Lower leg skin (tissue), 4 donors: ENCODE measurements at places on chromosomes 11 and 22.

DNA sequence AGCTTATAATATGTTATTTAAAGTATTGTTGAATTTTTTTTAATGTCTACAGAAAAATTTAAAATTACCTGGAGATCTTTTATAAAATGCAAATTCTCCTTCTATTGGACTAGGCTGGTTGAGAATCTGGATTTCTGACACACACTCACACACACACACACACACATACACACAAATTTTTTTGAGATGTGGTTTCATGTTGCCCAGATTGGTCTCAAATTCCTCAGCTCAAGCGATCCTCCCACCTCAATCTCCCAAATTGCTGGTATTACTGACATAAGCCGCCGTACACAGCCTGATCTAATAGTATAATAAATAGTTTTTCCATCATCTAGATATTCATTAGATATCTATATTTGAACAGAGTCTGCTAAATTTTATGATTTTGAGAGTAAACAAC is 4.5 kb upstream of the RFPL1 start:
- no peak for DNase-seq

- no peak for DNase-seq
Measured at GRCh38 chr11:66494935-66495334, 14.7 kb downstream of the DPP3 start.

GRCh38 chr11:831118-831864 is 1.5 kb upstream of the CD151 start:
- DNase-seq = no peak

DNA sequence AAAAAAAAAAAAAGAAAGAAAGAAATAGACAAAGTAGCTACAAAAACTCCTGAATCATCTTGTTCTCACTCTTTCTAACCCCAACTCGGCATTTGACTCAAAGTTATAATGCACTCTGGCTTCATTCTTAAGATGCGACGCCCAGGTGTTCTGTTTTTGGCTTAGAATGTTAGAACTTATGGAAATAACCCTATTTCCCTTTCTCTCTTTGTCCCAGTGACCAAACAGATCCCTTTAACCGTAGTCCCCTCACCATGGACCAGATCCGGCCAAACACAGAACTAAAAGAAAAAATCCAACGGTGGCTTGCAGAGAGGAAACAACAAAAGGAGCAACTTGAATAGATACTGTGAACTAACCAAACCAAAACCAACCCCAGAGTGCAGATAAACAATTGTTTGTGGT is 5.3 kb upstream of the ATP5MG start:
- DNase-seq = no peak

GRCh38 chr22:34390400-34390799 is 470.1 kb upstream of the LARGE1 start:
- DNase-seq = no peak

DNA sequence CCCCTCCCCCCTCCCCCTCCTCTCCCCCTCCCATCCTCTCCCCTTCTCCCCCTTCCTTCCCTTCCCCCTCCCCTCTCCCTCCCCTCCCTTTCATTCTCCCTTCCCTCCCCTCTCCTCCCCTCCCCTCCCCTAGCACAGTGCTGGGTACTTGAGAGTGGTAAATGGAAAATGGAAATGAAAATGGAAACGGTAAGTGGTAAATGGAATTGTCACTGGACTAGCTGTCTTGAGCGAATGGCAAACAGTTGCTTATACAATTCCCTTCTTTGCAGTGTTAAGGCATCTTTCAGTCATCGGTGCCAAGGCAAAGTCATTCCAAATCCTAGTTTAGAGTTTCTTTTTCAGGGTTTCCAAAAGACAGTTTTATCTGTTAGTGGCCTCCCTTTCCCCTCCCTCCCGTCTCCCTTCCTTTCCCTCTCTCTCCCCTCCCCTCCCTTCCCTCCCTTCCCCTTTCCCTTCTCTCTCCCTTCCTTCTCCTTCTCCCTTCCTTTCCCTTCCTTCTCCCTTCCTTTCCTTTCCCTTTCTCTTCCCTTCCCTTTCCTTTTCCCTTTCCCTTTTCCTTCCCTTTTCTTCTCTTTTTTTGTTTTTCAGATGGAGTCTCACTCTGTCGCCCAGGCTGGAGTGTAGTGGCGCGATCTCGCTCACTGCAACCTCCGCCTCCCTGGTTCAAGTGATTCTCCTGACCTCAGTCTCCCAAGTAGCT is 47.3 kb downstream of the GRAMD1B start:
- DNase-seq = no peak

- DNase-seq = no peak
Measured at GRCh38 chr22:39820256-39820655, 73.3 kb downstream of the ENTHD1 start.

- peak; percentile 31 for DNase-seq
Measured at GRCh38 chr11:9219572-9219971, 45.6 kb downstream of the DENND5A start.

- DNase-seq = no peak
Measured at GRCh38 chr11:119772641-119773415, 43.8 kb upstream of the NECTIN1 start.

DNA sequence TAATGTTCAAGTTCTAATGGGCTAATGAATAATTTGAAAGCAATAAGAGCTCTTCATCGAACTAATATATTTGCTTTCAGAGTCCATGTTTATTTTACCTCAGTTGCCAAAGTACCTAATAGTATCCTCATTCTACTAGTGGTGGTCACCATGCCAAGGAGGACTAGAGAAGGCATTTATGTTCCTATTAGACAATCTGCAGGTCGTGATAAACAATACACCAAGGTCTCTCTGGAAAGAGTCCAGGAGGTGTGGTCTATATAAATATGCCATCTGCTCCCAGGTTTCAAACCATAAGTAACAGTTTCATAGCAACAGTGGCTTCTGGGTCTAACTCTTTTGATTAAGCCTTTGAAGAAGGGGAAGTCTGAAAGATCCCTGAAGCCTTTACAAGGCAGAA is 42.9 kb downstream of the ARFGAP3 start:
- DNase-seq = no peak
